ENCODE measurements at places on chromosomes 2 and 18.

- no peak for DNase-seq
These were observed 45.9 kb upstream of the REG3G start for GRCh38 chr2:78979380-78980151.

GRCh38 chr2:85447222-85447585 is 28.7 kb downstream of the SH2D6 start:
- DNase-seq = no peak

- no peak for DNase-seq
These were observed 68.8 kb downstream of the DOK6 start for GRCh38 chr18:69469444-69469919.

DNA sequence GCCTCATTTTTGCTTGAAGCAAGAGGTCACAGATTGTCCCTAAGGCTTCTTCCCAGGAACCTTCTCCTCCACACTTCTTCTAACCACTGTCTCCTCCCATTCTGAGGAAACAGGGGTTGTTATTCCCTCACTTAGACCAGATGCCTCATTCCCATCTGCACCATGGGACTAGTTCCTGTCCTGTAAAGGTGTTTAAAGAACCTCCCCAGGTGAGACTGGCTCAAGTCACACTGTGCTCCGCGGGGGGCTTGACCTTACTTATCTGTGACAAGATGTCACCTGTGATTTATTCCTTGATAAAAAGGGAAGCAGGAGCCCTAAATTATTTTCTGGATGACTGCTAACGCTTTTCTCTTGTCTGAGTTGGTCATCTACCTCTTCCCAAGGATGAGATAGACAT is 8.2 kb upstream of the CDH2 start:
- DNase-seq = no peak

GRCh38 chr2:69020496-69021426 is 7.8 kb downstream of the ANTXR1 start:
- DNase-seq = no peak

GRCh38 chr2:195031411-195031810 is 625.6 kb upstream of the SLC39A10 start:
- no peak for DNase-seq

- no peak for DNase-seq
These were observed 135.7 kb upstream of the TMEM200C start for GRCh38 chr18:6031002-6031401.

- no peak for DNase-seq
These were observed 29.6 kb downstream of the CELF4 start for GRCh38 chr18:37535968-37536367.

- no peak for DNase-seq
These were observed 32.4 kb upstream of the CCDC150 start for GRCh38 chr2:196607073-196607472.

GRCh38 chr2:68336192-68336591 is 16.4 kb upstream of the CNRIP1 start:
- DNase-seq = no peak

DNA sequence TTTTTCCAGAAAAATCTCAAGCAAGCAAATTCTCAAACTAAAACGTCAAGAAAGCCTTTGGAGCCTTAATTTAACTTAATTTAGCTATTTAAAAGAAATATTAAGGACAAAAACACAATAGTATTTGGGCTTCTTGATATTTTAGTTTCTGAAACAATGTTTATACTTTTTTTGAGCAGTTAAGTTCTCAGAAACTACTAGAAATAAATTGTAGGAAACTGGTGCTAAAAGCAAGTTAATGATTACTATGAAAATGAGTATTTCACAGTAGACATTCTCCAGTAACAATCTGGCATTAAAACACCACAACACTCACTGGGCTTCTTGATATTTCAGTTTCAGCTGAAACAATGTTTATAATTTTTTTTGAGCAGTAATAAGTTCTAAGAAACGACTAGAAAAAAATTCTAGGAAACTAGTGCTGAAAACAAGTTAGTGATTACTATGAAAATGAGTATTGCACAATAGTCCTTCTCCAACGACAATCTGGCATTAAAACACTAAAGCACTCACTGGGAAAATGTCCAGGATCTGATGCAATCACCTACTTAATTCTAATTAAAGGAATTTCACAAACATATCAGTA is 45.1 kb downstream of the TRAK2 start:
- DNase-seq = no peak

GRCh38 chr18:48325115-48325665 is 84.0 kb downstream of the ZBTB7C start:
- DNase-seq = no peak

- DNase-seq = no peak
These were observed 638 bp upstream of the IRS1 start for GRCh38 chr2:226799976-226800940.

DNA sequence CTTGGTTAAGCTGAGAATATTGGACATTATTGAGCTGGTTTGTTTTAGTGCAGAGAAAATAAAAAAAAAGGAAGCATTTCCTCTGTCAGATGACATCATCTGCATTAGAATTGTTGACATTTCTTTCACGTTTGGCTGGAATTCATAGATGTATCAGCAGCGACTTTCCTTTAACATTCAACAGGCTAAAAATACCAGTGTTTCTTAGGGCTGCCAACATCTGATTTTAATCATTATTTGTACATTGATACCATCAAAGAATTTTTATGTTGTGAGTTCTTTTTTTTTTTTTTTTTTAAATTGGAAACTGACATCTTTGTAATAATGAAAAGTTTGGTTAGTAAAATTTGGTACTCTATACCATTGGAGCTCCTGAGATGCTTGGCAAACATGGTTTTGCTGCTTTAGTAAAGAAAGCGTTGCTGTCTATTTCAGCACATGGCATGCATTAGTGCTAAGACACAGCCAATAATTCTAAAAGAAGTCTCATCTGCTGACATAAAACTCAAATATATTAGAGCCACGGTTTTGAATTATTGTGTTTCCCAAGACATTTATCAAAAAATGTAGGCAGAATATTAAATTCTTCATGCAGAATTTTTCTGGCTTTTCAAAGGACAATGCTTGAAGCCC is 33.6 kb downstream of the GTF2A1L start:
- no peak for DNase-seq

DNA sequence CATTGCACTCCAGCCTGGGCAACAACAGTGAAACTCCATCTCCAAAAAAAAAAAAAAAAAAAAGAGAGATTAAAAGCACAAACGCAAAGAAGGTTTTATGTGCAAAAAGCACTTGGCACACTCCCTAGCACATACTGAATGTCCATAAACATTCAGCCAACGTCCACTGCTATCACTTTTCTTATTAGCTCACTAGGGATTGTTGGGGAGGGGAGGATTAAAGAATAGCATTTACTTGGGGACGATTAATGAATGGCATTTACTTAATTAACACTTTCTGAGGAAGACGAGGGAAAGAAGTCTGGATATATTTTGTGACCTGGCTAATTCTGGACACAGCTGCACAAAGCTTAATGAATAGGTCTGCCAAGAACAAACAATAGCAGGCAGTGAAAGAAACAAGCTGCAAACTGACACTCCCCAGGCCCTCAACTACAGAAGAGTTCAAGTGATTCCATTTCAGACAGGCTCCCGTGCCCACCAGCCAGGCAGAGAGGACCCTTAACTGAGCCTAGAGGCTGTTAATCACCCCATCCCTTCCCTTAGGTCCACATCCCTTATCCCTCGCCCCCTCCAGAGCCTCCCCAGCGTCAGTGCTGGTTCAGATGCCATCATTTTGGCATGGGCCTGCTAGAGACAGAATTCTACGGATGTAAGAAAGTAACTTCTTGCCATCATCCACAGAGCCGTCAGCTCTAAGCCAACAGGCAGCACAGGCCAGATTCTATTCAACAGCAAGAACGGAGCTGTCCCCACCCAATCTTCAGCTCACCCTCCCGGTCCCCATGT is 7.4 kb downstream of the CYB5A start:
- DNase-seq = no peak

- DNase-seq = no peak
These were observed 226.6 kb downstream of the MTX2 start for GRCh38 chr2:176495826-176496225.

- no peak for DNase-seq
These were observed 136.6 kb upstream of the ALKAL2 start for GRCh38 chr2:424306-425171.

GRCh38 chr18:49500201-49500921 is 13.3 kb upstream of the C18orf32 start:
- no peak for DNase-seq

DNA sequence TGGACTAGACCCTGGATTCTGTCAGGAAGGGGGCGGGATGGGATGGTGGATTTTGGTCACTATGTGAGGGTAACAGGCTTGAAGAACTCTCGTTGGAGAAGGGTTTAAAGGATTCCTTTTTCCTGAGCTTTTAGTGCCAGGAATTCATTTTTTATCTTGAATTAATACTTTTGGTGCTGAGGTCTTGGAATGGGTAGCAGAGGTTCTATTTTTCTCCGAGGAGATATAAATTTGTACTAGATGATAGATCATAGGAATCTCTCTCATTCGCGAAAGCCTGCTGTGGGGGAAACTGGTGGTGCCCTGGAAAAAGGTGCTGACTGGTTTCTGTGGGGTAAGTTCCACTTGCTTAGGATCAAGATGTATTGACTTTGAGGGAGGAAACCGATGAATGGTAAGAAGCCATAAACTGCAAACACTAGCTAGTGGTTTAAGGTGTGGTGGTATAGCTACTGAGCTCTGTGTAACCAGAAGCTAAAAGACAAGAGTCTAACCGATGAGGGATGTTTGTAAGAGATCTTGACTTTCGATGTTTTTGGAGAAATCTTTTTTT is 706 bp downstream of the AGPS start:
- no peak for DNase-seq

DNA sequence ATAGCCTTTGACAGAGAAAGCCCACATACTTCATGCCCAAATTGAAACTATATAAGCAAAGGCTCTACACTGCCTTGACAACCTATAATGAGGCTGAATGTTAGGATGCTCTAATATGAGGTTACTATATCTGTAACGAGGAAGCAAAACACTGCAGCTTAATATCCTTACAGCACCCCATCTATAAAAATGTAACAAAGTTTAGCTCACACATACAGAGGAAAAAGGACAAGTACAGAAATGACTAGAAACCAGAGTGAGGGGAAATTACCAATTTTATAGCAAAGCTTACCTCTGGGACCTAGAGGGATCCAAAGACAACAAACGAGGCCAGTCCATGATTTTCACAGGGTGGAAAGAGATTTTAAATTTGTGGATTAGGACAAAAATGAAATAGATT is 138.5 kb downstream of the COL4A4 start:
- no peak for DNase-seq

- no peak for DNase-seq
These were observed 26.9 kb upstream of the DARS1 start for GRCh38 chr2:136012315-136012714.

- DNase-seq = no peak
These were observed 56.1 kb downstream of the ZC3H8 start for GRCh38 chr2:112198780-112199179.

GRCh38 chr2:137800386-137800785 is 163.9 kb upstream of the HNMT start:
- no peak for DNase-seq

- no peak for DNase-seq
These were observed 601.1 kb upstream of the SETBP1 start for GRCh38 chr18:44079606-44080005.

DNA sequence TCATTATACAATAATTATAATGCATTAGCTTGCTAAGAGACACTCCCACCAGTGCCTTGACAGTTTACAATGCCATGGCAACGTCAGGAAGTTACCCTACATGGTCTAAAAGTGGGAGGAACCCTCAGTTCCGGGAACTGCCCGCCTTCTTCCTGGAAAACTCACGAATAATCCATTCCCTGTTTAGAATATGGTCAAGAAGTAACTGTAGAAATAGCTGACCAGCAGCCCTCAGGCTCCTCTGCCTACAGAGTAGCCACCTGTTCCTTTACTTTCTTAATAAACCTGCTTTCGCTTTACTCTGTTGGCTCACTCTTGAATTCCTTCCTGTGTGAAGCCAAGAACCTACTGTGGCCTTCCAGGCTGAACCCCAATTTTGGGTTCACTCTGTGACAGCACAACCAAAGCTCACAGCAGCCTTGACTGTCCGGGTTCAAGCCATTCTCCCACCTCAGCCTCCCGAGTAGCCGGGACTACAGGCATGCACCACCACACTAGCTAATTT is 20.0 kb upstream of the PTPN2 start:
- peak; percentile 76 for DNase-seq

DNA sequence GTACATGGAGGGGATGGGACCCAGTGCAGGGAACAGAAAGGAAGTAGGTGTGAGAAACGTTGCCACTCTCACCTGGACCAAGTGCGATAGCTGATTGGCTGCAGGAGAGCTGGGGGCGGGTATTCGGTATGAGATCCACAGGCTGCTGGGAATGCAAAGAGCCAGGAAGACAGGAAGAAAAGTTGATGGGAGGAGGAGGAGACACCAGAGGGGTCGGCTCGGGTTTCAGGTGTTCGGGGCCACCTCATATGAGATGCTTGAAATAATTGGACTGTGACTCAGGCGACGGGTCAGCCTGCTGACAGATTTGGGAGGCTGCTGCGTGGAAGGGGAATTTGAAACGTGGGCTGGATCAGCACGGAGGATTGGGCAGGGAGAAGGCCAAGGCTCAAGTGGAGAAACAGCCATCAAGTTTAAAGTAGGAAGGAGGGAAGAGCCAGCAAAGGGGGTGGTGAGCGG is 65.1 kb downstream of the MRPS9 start:
- no peak for DNase-seq

GRCh38 chr18:37779220-37779619 is 213.6 kb upstream of the CELF4 start:
- no peak for DNase-seq

DNA sequence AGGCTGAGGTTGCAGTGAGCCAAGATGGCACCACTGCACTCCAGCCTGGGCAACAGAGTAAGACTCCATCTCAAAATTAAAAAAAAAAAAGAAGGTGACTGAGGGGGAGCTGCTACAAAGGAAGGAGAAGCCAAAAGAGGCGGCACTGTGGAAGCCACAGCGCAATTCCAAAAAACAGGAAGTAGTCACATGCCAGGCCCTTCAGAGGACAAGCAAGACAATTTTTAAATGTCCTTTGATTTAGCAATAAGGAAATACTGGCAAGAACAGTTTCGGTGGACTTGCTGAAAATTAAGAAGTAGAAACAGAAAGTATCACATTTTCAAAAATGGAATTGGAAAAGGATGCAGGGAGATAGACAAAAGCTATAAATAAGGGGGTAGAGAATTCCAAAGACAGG is 122.8 kb downstream of the OSBPL1A start:
- no peak for DNase-seq

- DNase-seq = no peak
These were observed 46.6 kb downstream of the SETBP1 start for GRCh38 chr18:44727291-44727690.

DNA sequence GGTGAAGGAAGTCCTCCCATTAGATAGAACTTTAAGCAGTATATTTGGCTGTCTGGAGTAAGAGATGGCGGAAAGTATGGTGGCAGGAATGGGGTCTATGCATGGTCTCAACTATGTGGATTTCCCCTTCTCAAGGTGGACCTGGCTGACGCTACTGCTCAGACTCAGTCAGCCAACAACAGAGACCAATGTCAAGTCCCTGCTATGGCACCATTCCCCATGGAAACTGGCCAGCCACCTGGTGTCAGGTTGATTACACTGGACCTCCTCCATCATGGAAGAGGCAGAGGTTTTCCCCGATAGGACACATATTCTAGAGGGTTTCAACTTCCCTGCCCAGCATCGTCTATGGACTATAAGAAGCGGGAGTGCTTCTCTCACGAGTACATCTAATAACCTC is 8.6 kb upstream of the FAHD2A start:
- no peak for DNase-seq

Data from CD4-positive, alpha-beta T cell treated with Interleukin-15 for 1 hour (primary cell).